ENCODE measurements at places on chromosomes 7 and 10.

- DNase-seq, result no peak
Observed at GRCh38 chr10:5508161-5508604, 8.8 kb upstream of the CALML5 start.

DNA sequence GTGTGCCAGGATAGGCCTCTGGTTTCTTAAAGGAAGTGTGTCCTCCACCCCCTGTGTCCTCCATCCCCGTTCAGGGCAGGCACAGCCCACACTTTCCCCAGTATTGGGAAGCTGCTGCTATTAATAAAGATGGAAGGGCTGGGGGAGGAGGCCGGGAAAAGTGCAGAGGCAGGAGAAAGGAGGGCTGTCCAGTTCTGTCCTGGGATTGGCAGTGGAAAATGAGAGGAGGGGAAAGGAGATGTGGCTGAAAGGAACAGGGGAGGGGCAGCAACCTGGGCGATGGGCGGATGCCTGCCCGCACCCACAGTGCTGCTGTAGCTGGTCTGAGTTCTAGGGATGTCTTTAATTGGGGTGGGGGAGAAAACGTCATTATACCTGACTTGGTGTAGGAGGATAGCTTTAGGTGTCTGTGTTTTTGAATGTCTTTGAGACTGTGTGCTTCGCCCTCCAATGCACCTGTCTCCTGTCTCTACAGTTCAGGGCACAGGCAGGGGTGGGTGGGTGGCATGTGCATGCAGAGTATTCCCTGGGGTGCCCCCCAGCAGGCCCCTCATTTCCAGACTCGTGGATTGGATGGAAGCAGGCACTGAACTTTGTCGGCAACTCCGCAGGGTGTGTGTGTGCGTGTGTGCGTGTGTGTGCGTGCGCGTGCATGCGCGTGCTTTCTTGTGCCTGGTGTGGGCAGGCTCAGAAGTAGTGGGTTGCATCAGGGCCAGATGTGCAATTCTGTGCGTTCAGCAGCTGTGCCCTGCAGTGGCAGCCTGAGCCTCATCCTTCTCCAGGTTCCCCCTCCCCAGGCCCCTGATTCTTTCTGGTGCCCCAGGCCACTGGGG is 2.5 kb downstream of the TRIM8 start:
- no peak for DNase-seq

DNA sequence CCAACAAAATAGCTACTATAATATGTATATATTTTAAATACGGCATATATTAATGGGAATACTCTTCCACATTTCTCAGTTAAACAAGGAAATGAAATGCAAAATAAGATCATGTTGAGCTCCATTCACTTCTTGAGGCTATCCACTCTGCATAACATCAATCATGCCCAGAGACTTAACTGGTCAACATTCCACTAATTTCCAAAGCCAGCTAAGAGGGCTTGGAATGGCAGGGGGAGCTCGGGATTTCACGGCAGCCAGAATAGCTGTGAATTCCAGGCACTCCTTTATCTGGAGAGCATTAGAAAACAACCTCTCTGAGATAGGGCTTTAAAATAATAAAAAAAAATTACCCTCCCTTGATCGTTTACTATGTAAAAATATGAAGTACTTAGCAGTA is 194.9 kb upstream of the CDCA7L start:
- DNase-seq, result peak; percentile 11

- DNase-seq, result peak; percentile 98
Observed at GRCh38 chr10:126062131-126063032, 166.0 kb downstream of the FANK1 start.

- no peak for DNase-seq
Observed at GRCh38 chr7:4009211-4010060, 672.7 kb upstream of the FOXK1 start.

- peak; percentile 3 for DNase-seq
Observed at GRCh38 chr7:64618785-64619456, 47.0 kb upstream of the ZNF107 start.

- DNase-seq, result peak; percentile 57
Observed at GRCh38 chr10:178208-178607, 43.0 kb downstream of the ZMYND11 start.

DNA sequence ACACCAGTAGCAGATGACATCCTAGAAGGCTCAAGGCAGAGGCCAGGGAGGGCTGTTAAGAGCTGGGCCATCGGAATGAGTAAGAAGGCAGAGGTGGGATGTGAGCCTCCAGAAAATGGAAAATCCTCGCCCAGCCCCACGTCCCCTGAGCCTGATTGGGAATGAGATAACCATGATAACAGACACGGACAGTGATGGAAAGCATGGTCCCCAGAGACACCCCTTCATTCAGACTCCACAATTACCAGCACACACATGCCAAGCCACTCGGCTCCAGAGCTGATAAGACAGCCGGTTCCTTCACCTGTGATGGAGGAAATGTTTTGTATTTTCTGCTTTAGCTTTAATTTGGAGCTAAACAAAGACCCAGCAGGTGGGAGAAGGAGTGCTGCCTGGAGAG is 106.0 kb downstream of the GRID1 start:
- no peak for DNase-seq

DNA sequence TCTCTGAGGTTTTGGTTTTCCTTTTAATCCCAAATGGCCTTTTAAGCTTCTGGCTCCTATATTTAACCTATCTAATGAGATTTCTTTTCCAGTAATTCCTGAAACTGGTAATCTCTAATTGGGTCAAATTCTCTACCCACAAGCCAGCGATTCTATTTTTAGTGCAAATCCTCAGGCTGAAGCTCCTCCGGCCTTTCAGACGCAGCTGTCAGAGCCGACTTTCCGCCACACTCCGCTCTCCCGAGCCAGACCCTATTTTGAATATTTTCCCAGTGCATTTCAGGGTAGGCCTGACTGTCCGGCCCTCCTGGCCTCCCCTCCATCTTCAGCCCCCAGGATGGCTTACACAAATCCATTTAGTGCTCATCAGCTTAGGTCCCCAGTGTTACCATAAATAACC is 9.7 kb upstream of the ADCY1 start:
- DNase-seq, result no peak

GRCh38 chr10:97924678-97925077 is 75.0 kb downstream of the GOLGA7B start:
- DNase-seq, result no peak

GRCh38 chr7:125661677-125662076 is 732.1 kb upstream of the POT1 start:
- DNase-seq, result no peak
